ENCODE measurements at places on chromosomes 1 and 21.
A peak's percentile ranks its signal among the peaks of the same experiment; 100 is the strongest.

DNA sequence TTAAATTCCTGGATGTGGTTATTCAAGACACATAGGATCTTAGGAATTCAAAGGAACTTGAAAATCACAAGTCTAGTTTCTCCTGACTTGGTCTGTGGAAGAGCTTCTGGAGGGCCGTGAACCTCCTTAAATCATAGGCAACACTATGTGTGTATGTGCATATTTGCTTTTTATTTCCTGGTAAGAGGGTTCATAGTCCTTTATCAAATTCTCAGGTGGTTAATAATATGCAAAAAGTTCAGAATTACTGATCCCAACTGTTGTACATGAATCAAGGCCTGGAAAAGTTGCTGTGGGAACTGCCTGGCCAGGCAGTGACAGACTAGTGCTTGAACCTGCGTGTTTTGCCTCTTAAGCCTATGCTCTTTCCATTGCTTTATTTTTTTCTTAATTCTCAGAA is 12.9 kb downstream of the MTR start:
- no peak for DNase-seq

DNA sequence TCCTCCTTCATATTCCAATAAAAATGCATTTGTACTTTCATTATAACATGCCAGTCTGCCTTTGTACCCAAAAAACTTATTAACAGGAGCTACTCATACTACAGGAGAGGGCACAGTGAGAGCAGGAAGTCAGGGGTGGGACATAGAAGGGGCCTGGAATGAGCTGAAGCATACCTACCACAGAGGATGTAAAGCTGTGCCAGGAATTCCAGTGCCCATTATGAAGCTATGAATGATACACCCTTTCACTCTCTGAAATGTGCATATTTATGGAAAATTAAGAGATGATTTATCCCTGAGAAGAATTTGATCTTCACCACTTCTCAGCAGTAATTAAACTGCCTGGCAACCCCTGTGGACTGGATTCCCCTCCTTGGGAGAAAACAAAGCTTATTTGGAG is 65.8 kb downstream of the ATP5PO start:
- peak; percentile 3 for DNase-seq

DNA sequence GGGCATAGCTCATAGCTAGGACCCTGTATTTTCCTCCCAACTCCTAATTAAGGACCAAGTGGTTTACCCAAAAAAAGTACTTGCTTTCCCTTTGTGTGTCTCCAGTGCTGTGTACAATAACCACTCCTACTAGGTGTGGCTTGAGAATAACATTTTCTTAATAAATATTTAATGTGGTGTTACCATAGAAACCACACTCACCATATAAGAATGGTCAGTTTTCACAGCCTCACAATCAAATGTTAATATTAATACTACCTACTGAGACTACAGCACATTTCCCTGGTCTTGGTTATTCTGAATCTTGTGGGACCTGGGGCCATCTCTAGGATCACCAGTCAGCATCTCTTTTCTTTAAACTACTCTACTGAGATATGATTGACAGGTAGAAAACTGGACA is 83.5 kb upstream of the BCAR3 start:
- DNase-seq, result no peak

- no peak for DNase-seq
Observed at GRCh38 chr1:198337886-198338285, 181.1 kb downstream of the NEK7 start.

GRCh38 chr1:224329484-224329841 is 509 bp downstream of the NVL start:
- DNase-seq, result no peak

GRCh38 chr1:119779869-119780356 is 11.2 kb upstream of the HMGCS2 start:
- peak; percentile 71 for DNase-seq

GRCh38 chr1:25651824-25652741 is 35.5 kb downstream of the MAN1C1 start:
- DNase-seq, result no peak

GRCh38 chr1:116956378-116956777 is 45.2 kb upstream of the CD101 start:
- peak; percentile 89 for DNase-seq

GRCh38 chr1:209895709-209896108 is 42.3 kb upstream of the SYT14 start:
- no peak for DNase-seq

DNA sequence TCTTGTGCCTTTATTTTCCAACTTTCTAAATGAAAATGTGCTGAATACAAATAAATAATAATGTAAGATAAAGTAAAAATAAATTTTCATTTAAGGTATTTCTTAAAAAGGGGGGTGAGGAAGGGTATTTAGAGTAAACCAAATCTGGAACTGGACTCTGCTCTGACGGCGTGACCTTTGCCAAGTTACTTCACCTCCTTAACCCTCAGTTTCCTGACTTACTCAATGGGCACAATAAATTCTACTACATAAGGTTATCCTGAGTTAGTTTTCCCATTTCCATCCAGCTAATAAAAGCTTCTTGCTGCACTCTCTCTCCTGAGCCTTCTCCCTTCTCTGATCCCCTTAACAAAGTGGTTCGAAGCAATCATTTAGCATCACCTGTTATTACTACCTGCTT is 93.9 kb downstream of the NID1 start:
- DNase-seq, result no peak
